ENCODE measurements at places on chromosomes 7 and 10.

GRCh38 chr10:97607095-97607636, 17.6 kb downstream of the C10orf62 start:
- DNase-seq: no peak

- DNase-seq: no peak
These were observed 305.1 kb downstream of the RPS24 start for GRCh38 chr10:78338717-78339116.

DNA sequence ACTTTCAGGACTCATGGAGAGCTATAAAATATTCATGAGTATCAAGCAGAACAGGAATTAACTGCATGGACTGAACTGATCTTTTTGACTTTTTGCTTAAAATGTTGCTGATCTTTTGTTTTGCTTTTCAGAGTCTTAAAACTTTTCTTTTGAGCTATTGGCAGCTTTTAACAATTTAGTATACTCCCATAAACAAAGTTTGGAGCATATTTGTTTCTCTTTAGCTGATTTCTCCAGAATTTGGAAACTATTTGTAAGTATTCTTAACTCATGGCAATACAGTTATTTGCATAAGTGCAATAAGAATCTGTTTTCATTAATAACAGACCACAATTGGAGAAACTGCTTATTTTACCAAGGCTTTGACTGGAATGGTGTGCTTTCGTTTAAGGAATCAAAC, 73.4 kb upstream of the C1GALT1 start:
- no peak for DNase-seq

- DNase-seq: no peak
These were observed 98.5 kb upstream of the LRRTM3 start for GRCh38 chr10:66827353-66827752.

- no peak for DNase-seq
These were observed 161.0 kb downstream of the ST7 start for GRCh38 chr7:117114272-117114671.
